Breast epithelium (tissue), 4 donors: ENCODE measurements at places on chromosomes 7 and 10. TPM values are rescaled to one million over a fixed set of nuclear protein-coding genes. Genes with fewer than 3 reads are reported as not detected.

The MEIG1 gene
- not detected for total RNA-seq

The ZNF736 gene
- total RNA-seq, result 16.3 TPM

The CHAT gene
- total RNA-seq, result not detected

DNA sequence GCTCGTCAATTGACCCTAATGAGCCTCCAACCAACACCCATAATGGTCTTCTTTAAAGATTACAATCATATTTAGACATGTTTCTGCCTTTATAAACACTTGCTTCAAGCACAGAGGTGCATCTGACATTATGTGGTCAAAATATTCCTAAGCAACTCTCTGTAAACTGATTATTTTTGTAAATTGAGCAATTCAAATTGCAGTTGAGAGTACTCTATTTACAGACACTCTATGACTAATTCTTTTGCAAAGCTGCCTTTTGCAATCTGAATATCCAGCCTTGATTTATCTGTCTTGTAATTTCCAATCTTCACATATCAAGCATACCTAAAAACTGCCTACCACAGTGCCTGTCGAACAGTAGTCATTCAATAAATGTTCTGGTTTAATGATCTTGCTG is 112.0 kb downstream of the PDE1C start:
- no peaks in the 10 kb centered on the region for H3K4me1 ChIP-seq
- no peak for DNase-seq
- no peaks in the 10 kb centered on the region for H3K36me3 ChIP-seq
- H3K27ac ChIP-seq, result no peak overlapping the region
- no peaks in the 10 kb centered on the region for H3K27me3 ChIP-seq

DNA sequence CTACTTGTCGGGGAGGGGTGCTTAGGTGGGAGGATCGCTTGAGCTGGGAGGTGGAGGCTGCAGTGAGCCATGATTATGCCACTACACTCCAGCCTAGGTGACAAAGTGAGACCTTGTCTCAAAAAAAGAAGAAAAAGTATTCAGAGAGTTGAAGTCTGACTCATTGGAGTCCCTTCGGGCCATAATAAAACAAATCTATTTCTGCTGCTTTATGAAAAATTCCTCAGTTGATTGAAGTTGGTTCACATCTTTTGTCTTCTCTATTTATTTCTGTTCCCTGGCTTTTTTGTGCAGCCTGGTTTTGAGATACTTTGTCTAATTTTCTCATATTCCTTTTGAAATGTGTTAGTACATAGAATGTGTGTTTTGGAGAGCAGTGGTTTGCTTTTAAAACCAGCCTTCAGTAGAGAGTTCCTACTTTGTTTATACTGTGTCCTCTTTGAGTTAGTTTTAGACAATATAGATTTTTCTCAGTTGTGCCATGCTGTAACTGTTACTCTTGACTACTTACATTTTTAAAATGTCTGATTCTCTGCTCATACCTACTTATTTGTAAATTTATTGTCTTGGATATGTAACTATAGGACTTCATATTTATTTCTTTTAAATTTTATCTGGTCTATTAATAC is 36.7 kb downstream of the LUC7L2 start:
- H3K27me3 ChIP-seq, result no peaks in the 10 kb centered on the region
- H3K27ac ChIP-seq, result no peak overlapping the region
- H3K4me3 ChIP-seq, result no peak overlapping the region
- H3K36me3 ChIP-seq, result no peaks in the 10 kb centered on the region

- no peaks in the 10 kb centered on the region for H3K27me3 ChIP-seq
- no peaks in the 10 kb centered on the region for H3K4me1 ChIP-seq
- peak overlapping the region; percentile 74 for H3K27ac ChIP-seq
- H3K4me3 ChIP-seq, result no peak overlapping the region
- DNase-seq, result no peak
Observed at GRCh38 chr10:102770108-102770482, 26.3 kb downstream of the WBP1L start.

The ASB15 gene
- 0.15 TPM for total RNA-seq

DNA sequence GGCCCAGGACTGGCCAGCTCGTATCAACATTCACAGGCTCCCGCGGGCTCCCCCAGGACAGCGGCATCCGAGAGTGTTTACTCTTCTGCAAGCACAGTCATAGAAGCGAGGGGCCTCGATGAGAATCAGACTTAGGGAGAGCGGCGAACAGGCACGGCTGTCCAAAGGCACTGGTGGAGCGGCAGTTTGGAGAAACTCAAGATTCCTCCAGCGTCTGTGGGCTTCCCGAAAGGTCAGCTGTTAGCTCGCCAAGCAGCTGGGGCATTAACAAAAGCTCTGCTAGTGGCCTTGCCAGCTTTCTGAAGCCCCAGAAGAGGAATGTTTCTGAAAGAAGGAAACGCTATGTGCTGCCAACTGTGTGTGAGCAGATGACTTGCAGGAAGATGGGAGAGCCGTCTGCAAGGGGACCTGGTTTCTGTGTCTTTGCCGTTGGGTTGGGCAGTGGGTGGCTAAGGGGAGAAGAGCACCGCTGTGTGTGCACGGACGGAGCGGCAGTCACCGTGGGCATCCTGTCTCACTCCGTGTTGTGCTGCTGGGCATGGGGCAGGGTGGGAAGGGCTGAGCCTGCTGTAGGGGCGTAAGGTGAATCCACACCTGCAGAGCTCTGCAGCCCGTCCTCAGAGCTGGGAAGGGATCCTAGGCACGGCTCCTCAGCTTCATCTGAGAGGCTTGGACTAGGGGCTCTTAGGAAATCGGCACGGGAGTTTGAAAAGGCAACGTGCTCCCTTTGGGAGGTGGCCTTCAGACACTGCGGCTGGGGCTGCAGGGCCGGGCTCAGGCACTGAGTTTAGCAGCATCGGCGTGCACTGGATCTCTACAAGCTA is 42.1 kb downstream of the AMZ1 start:
- H3K36me3 ChIP-seq, result no peaks in the 10 kb centered on the region
- no peaks in the 10 kb centered on the region for H3K27me3 ChIP-seq

GRCh38 chr10:124342136-124342820 is 76.4 kb downstream of the OAT start:
- H3K27ac ChIP-seq, result no peak overlapping the region
- no peaks in the 10 kb centered on the region for H3K4me1 ChIP-seq
- no peaks in the 10 kb centered on the region for H3K27me3 ChIP-seq
- no peak overlapping the region for H3K4me3 ChIP-seq
